Stimulated activated CD8-positive, alpha-beta memory T cell treated with anti-CD3 and anti-CD28 coated beads, Interleukin-15, amount 100 ng/mL, for 48 hours (primary cell): ENCODE measurements at places on chromosomes 3 and 15.

- DNase-seq = no peak
Observed at GRCh38 chr15:78761891-78762385, 49.3 kb downstream of the ADAMTS7 start.

DNA sequence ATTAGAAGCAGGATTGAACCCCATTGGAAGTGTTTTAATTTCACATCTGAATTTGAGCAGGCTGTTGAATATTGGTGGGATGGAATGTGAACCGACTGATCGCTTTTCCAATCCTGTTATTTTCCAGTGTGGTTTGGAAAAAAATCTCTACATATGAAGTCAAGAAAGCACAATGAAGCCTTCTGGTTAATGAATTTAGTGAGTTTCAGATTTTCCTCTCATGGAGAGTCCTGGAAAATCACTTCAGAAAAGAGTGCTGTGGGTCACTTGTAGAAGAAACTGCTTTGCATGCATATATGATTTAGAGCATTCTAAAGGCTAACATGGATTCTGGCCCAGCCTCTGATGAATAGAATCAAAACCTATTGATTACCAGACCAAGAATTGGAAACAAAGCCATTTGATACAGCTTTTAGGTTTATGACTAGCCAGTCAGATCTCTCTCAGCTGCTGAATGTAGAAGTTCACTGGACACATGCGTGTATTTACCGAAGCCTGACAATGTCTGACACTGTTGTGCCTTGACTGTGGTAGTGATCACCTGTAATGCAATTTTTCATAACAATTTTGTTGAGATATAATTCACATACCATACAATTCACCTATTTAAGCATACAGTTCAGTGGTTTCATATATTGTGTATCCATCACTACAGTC, 121.9 kb downstream of the FNDC3B start:
- DNase-seq = no peak

DNA sequence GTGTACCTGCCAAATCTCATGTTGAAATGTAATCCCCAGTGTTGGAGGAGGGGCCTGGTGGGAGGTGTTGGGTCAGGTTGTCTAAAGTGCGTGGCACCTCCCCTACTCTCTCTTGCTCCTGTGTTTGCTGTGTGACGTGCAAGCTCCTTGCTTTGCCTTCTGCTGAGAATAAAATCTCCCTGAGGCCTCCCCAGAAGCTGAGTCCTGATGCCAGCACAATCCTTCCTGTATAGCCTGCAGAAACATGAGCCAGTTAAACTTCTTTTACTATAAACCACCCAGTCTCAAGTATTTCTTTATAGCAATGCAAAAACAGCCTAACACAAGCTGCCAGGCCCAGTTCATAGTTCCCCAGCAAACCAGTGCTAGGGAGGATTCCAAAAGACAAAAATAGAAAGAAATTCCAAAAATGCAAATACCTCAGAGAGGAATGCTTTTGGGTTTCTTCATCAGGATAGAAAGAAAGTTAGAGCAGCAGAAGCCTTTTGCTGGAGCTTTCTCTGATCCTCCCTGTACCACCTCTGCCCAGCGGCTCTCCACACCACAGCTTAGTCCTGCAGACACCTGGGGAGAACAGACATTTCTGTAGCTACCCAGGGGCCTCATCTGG, 25.9 kb upstream of the CDV3 start:
- DNase-seq = no peak

DNA sequence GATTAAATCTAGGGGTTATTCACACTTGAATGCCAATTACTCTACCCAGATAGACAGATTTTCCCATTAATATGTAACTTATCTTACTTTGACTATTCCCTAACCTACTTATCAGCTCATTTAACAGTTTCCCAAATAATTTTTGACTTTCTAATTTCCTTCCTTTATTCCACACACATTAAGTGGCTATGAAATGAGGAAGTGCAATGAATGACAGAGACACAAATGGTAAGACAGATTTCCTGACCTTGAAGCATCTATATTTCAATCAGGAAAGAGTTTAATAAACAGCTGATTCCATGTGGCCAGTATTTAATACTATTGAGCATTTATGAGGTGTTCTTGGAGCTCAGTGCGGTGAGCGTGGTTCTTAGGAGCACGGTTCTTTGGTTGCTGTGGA, 78.8 kb downstream of the SLC7A14 start:
- no peak for DNase-seq

GRCh38 chr3:154071146-154071545, 50.0 kb upstream of the ARHGEF26 start:
- no peak for DNase-seq

DNA sequence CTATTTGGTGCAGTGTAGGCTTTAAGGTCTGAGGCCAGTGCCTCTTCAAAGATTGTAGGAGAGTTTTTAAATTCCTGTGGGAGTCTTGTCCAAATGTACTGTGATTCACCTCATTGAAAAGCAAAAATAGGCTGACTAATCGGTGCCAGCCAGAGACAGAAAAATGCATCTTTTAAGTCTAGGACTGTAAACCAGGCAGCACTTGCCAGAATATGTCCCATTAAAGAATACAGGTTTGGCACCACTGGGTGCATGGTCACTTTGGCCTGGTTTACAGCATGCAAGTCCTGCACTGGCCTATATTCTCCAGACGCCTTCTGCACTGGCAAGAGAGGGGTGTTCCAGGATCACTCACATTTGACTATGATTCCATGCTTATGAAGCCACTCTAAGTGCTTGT, 20.3 kb upstream of the NOX5 start:
- DNase-seq = no peak

GRCh38 chr15:52101542-52102323, 10.8 kb downstream of the BCL2L10 start:
- DNase-seq = no peak

- no peak for DNase-seq
Observed at GRCh38 chr15:63372753-63373152, 8.9 kb downstream of the CA12 start.
